AG08396 (cell line): ENCODE measurements at places on chromosomes 3 and 15.

DNA sequence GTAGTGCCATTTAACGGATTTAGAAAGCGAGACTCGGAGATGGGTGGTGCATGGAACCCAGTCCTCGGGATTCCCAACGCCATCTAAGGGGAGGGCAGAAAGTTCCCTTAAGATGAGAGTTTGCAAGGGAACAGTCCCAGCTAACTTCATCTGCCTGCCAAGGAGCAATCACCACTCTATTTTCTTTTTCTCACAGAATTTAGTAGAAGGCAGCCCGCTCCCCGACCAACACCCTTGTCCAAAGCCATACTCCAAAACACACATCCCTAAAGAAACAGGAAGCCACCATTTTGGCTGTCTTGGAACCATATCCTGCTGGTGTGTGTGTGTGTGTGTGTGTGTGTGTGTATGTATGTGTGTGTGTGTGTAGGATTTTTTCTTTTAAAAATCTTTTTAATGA is 7.1 kb upstream of the FGD5 start:
- DNase-seq: no peak

GRCh38 chr3:40187945-40188344 is 121.6 kb upstream of the EIF1B start:
- DNase-seq: no peak

DNA sequence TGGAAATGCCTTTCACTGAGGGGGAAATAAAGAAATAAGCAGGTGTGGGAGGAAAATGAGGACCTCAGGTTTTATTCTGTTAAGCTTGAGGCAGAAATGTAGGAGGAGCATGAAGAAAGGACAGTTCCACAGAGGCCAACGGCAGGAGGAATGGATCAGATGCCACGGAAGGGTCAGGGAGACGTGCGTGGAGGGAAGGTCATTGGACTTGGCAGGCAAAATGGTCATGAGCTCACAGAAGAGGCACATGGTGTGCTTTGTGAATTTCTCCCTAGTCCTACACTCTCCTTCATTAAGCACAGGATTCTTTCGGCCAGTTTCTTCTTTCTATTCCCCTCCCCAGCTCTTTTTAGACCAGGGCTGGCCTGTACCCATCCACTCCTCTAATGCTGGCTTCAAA is 32.5 kb upstream of the THSD4 start:
- no peak for DNase-seq

DNA sequence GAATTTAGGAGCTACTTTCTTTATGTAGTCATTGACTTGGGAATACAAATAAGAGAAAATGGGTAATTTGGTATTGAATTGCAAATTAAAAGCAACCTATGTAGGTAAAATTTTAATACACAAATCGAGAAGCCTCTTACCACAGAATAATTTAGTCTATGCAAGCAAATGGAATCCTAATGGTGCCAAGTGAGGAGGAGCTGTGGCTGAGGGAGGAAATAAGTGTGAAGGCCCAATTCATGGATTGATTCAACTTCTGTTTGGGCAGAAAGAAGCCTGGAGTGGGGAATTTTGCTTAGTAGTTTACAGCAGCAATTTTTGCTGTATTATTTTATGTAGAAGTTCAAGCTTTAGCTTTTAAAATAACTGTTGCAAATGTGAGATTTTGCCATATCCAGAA is 291.9 kb downstream of the OXSM start:
- no peak for DNase-seq
